ENCODE measurements at places on chromosomes 2 and 18. TPM values are rescaled to one million over a fixed set of nuclear protein-coding genes. Genes with fewer than 3 reads are reported as not detected.

DNA sequence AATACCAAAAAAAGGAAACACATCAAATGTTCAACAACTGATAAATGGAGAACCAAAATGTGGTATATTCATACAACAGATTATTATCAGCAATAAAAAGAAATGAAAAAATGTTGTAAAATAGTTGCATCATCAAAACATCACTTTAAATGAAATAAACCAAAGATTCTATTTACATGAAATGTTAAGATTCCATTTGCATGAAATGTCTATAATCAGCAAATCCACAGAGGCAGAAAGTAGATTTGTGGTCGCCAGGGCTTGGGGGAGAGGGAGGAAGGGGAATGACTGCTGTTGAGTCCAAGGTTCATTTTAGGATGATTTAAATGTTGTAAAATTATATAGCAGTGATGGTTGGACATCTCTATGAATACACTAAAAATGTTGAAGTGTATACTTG lies 181.9 kb downstream of the RTP5 start:
- DNase-seq: no peak

DNA sequence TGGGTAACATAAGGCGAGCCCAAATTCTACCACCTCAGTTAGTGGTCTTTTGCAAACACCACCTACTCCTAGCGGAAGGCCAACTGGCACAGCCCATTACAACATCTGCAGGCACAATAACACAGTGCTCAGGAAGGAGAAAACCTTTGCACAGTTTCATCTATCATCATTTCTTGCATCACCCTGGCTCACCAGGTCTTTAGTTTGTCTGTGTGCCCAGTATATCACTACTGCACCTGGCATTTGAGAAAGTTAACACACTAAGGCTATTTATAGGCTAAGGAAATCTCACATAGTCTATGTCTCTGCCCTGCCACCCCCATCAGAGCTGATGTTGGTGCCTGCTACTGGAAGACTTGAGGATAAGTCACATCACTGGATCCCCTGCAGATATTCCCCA lies 484.0 kb downstream of the SATB2 start:
- no peak for DNase-seq

- no peak for DNase-seq
Measured at GRCh38 chr18:45248240-45248903, 366.9 kb upstream of the SLC14A2 start.

DNA sequence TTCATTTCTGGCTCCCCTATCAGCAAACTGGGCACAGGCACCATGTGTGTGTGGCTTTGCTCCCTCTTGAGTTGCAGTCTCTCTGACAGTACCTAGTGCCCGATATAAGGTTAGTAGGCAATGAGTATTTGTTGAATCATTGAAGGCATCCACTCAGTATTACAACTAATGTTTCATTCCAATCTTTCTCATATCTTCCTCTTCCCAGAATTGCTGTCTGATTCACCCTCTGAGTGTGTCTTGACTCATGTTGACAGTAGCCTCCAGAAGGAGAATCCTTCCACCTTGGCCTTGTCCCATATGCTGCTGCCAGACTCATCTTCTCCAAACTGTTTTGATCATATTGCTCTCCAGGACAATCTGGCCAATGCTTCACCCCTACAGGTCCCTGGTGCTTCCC lies 202.5 kb downstream of the LRRTM1 start:
- DNase-seq: no peak

- DNase-seq: no peak
Measured at GRCh38 chr2:239533569-239534316, 132.9 kb upstream of the HDAC4 start.

DNA sequence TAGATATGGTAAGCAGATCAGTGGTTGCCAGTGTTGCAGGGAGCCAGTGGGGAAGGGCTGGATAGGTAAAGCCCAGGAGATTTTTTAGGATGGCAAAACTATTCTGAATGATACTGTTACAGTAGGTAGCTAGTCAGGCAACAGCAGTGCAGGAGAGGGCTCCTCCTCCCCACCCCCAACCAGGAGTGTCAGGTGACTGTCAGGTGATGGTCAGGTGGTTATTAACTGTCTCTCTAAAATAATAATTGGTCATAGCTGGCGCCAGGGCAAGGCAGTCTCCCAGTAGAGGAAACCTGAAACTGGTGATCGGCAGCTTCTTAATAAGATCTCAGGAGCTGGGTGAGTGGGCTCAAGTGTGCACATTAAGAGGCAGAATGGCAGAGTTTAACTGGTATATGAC lies 201.6 kb upstream of the PARD3B start:
- DNase-seq: no peak

DNA sequence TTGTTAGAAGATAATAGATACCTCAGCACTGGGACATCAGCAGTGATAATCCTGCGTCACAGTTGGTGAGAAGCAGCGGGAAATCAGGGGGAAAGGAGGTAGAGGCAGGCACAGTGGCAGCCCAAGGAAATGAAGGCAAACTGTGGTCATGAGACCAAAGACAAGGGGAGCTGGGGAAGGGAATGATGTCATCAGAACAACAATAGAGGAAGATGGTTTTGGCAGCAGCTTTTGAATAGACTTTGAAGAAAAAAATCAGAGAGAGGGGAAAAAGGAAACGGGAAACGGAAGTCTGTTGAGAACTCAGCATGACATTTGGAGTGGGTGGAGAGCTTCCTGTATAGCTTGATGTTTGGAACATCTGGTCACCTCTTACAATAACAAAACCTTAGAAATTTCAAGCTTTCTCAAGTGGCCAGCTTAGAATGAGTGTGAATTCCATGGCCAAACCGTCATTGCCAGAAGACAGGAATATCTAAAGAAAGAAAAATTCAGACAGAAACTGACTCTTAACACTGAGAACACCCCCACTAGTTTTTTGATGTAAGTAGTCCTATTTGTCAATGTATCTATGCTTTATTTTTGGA lies 18.4 kb upstream of the YES1 start:
- peak; percentile 74 for DNase-seq

GRCh38 chr2:200784215-200784614 lies 27.5 kb upstream of the BZW1 start:
- DNase-seq: no peak

- DNase-seq: no peak
Measured at GRCh38 chr2:181581534-181581933, 75.4 kb downstream of the CERKL start.

DNA sequence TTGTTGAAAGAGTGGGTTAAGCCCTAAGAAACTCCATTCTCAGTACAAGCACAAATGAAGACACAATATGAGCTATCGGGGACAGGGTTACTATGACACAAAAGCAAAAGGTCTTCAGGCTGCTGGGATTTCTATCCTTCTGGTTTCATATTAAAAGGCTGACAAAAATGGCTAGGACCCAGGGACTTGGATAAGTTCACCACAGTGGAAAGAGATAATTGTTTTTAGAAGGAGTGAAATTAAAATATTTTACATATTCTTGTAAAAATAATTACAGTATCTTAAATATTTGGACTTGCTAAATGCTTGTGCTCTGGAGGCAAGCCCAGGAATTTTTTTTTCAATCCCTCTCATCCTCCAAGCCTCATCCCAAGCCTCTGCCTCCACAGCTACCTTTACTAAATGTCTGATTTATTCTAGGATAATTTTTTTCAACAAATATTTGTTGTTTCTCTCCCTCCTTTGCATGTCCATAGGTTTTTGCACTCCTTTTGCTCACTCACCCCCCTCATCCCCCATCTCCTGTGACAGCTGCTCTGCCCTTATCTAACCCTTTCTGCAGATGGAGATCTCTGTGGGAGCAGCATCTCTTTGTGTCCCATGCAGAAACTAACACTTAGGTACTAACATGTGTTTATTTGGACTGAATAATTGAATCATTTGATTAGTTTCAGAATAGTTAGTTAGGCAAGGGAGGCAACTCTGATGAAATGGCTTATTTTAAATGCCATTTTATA lies 47.8 kb upstream of the NABP1 start:
- no peak for DNase-seq

DNA sequence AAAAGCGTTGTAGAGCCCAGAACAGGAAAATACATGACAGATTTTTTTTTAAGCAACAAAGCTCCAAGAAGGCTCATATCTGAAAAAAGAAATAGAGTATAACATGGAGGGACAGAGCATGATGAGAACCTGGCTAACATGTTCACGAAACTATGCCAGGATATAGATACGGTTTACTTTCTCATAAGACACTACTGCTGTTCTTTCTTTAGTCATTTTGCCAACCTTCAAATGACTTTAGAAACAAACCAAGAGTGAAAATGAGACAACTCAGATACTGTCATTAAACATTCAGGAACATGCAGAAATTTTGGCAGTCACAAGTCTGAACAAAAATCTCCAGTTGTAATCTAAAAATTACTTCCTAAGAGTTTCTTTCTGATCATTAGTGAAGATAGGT lies 14.3 kb downstream of the LPIN2 start:
- no peak for DNase-seq

- no peak for DNase-seq
Measured at GRCh38 chr2:180670302-180671003, 310.0 kb upstream of the UBE2E3 start.

- peak; percentile 51 for DNase-seq
Measured at GRCh38 chr2:174634130-174635014, 36.8 kb upstream of the WIPF1 start.

GRCh38 chr2:43225788-43226557 lies 433 bp downstream of the ZFP36L2 start:
- no peak for DNase-seq

GRCh38 chr2:313991-314390 lies 26.1 kb upstream of the ALKAL2 start:
- no peak for DNase-seq

- no peak for DNase-seq
Measured at GRCh38 chr18:56202678-56203077, 435.7 kb downstream of the TXNL1 start.

- no peak for DNase-seq
Measured at GRCh38 chr2:239153806-239154591, 246.8 kb downstream of the HDAC4 start.

- no peak for DNase-seq
Measured at GRCh38 chr2:218271487-218271797, 1.1 kb downstream of the PNKD start.

DNA sequence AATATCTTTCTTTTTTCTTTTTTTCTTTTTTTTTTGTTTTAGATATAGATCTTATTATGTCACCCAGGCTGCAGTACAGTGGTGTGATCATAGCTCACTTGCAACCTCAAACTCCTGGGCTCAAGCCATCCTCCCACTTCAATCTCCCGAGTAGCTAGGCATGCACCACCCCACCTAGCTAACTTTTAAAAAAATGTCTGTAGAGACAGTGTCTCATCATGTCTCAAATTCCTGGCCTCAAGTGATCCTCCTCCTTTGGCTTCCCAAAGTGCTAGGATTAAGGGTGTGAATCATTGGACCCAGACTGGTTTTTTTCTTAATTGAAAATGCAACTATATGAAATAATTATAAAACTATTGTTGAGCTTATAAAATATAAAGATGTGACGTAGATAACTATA lies 9.8 kb upstream of the ZCCHC2 start:
- DNase-seq: no peak

GRCh38 chr2:6820903-6821584 lies 44.7 kb downstream of the CMPK2 start:
- no peak for DNase-seq

- DNase-seq: no peak
Measured at GRCh38 chr18:476251-476664, 24.2 kb downstream of the COLEC12 start.

GRCh38 chr2:47662552-47662951 lies 120.4 kb upstream of the MSH6 start:
- no peak for DNase-seq

GRCh38 chr2:229257985-229258384 lies 13.1 kb downstream of the PID1 start:
- no peak for DNase-seq

GRCh38 chr2:79713131-79713785 lies 200.4 kb downstream of the CTNNA2 start:
- no peak for DNase-seq

GRCh38 chr2:8391584-8391983 lies 290.3 kb upstream of the ID2 start:
- DNase-seq: no peak

- peak; percentile 63 for DNase-seq
Measured at GRCh38 chr2:88885679-88886416, 194.4 kb downstream of the RPIA start.

DNA sequence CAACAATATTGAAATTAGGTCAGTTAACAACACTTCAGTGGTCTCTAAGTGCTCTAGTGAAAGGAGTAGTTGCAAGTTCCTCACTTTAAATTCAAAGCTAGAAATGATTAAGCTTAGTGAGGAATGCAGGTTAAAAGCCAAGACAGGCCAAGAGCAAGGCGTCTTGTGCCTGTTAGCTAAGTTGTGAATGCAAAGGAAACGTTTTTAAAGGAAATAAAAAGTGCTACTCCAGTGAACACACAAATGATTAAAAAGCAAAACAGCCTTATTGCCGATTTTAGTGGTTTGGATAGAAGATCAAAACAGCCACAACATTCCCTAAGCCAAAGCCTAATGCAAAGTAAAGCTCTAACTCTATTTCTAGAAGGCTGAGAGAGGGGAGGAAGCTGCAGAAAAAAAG lies 44.7 kb downstream of the ANTXR1 start:
- DNase-seq: no peak

DNA sequence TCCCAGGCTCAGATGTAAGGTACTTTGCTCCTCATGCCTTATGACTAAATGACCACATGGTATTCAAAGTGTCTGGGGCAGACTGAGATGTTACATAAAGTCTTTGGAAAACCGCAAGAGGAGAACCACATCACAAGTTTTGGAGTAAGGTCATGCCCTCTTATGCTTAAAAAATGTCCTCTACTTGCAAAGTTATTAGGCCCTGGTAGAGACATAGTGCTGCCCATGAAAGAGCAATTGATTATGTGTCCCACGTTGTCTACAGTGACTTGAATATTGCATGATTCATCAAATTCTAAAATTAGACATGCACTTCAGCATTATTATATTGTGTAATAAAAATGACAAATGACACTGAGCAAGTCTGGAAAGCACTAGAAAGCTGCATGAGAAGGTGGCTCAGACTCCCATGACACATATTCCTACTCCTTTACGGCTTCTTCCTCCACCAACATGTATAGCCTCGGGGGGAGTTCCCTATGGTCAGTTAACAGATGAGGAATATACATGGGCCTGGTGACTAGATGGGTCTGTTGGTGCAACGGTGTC lies 602.6 kb upstream of the VRK2 start:
- DNase-seq: no peak

DNA sequence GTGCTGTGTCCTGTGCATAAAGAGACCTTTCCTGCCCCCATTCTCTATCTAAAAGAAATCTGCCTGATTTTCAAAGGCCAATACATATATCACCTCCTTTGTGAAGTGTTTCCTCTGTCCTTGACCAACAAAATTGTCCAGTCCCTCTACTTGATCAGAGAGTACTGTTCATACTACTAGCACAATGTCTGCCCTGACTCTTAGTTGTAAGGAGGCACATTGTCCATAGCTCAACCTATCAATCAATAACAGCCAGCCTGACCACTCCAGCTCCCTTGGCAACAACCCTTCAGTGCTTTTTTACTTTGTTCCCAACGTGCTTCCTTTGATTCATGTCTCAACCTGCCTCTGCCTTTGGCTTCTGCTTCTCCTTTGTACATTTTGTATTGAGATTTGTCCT lies 398.9 kb downstream of the TRIB2 start:
- DNase-seq: no peak

GRCh38 chr2:72363406-72363805 lies 215.7 kb upstream of the CYP26B1 start:
- DNase-seq: no peak

LOXHD1 gene
- total RNA-seq: under 0.01 TPM

SPP2 gene
- total RNA-seq: not detected

WDPCP gene
- total RNA-seq: 14.8 TPM

TSGA10 gene
- total RNA-seq: 2.7 TPM

ITGA6 gene
- total RNA-seq: 25.3 TPM

RESP18 gene
- not detected for total RNA-seq

CD8B2 gene
- total RNA-seq: under 0.01 TPM

C2orf78 gene
- total RNA-seq: not detected

PSMA8 gene
- total RNA-seq: under 0.01 TPM

DNER gene
- not detected for total RNA-seq

KIF5C gene
- under 0.01 TPM for total RNA-seq

SNORC gene
- total RNA-seq: 0.54 TPM

Data from hematopoietic multipotent progenitor cell (in vitro differentiated cells).